ENCODE measurements at places on chromosomes 7 and 10.

DNA sequence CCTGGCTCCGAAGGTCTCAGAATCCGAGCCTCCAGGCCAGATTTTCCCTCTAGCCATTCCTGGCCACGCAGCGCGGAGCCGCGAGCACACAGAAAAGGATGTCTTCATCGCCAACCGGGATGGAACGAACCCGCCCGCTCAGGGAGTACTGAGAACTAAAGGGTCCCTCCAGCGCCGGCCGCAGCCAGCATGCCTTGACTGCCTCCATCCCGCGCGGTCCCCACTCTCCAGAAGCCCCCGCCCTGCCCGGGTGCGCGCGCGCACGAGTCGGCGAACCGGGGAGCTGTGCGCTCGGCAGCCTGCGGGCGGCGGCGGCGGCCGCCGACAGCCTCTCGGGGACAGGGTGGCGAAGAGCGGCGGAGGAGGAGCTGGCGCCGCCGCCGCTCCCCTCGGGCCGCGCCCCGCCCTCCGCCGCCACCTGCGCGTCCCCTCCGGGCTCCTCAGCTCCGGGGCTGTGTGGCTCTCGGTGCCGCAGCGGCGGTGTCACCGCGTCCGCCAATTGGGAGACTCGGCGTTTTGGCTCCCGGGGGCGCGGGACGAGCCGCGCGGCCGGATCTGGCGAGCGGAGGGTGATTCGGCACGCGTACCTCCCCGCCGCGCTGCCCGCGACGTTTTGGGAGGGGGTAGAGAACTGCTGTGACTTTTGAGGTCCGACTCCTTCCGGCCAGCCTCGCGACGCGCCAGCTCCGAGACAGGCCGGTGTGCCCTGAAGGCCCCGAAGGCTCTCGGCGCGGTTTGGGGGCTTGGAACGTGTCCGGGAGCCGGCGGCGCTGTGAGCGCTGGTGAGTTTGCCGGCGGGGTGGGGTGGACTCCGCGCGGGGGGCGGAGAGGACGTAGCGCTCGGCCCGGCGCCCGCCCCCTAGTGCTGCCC is 453 bp upstream of the GALNT17 start:
- DNase-seq: no peak

- DNase-seq: no peak
Measured at GRCh38 chr7:145543242-145543641, 573.4 kb upstream of the CNTNAP2 start.

GRCh38 chr7:42250411-42250810 is 13.4 kb upstream of the GLI3 start:
- DNase-seq: peak; percentile 49

- no peak for DNase-seq
Measured at GRCh38 chr10:33478089-33478674, 143.7 kb upstream of the NRP1 start.

DNA sequence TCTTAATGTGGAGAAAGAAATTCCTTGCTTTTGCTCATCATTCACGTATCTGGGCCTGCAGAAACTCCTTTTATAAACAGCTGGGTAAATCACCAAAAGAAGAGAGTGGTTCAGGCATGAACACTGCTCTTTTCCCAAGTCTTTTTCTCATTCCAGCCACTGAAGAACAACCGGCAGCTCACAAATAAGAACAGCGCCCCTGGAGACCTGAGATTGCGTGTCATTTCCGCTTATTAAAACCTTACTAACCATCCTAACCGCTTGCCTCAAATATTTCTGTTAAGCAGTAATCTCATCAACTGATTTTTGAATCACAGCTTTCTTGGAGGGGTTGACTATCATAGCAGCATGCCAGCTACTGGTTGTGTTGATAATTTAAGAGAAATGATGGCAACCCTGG is 213.0 kb upstream of the PLXNA4 start:
- DNase-seq: no peak

DNA sequence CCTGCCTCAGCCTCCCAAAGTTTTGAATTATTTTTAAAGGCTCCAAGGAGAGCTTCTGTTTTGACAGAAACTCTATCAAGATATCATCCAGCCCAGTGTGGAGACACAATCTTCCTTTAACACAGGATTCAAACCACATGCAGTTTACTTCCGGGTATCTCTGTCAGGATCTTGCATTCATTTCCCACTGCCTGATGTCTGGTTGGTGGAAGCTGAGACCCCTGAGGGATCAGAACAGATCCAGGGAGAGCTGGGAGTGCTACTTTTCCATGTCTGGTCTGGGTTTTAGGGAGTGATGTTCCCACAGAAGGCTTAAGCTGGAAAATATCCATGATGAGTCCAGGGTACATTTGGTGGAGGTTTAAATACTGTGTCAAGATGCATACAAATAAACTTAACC is 16.7 kb downstream of the PTPRE start:
- DNase-seq: no peak

DNA sequence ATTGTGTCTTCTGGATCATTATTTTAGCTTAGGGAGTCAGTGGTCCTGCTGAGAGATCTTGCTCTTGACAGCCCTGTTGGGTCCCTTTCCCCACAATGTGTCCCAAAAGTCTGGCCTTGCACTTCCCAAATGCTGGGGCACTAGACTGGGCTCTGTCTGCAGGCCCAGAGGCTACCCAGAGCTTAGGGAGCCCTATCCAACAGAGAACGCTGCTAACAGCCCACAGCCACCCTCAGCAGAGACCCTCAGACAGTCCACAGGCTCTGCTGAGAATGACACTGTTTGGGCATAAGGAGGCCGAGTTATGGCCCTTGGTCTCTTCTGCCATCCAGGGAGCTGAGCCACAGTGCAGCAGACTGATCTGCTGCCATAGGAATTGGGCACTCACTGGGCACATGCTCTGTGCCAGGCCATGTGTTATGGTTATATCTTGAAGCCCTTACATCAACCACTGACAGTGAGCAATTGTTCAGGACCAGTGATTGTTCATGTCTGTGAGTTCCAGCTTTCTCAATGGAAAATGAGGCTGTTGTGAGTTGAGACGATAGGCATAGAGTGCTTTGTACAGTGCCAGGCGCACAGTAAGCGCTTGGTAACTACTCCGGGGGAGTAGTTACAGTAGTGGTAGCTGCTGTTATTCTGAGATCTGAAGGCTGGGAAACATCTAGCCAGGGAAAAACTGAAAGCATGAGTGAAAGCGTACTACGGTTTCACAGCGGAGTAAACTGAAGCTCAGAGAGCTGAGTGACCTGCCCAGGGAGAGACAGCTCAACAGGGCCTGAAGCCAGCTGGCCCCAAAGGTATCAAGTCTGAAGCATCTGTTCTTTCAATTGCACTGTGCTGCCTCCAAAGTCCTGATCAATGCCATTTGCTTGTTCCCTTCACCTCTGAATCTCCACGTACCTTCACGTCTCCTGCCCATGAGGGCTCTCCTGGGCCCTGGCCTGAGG is 77.6 kb upstream of the PRLHR start:
- DNase-seq: no peak

DNA sequence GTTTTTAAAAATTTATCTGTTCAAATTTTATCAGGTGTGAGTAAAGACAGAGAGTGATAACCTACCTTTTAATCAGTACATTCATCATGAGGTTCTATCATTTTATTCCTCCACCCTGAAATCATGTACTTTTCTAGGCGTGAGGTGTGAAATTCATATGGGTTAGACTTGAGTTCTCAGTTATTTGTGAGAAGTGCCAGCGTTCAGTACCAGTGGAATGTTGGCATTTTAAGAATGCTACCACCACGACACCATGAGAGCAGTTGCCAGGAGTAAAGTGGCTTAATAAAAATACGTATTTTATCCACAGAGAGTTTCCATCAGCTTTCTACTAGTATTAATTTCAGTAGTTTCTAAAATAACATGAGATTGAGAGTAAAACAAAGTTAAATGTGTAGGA is 104.1 kb upstream of the FERD3L start:
- no peak for DNase-seq

GRCh38 chr10:92914478-92915325 is 66.4 kb downstream of the EXOC6 start:
- peak; percentile 39 for DNase-seq

- DNase-seq: peak; percentile 74
Measured at GRCh38 chr7:43294080-43294630, 181.7 kb downstream of the HECW1 start.

GRCh38 chr7:103094102-103094501 is 19.2 kb downstream of the ARMC10 start:
- no peak for DNase-seq

DNA sequence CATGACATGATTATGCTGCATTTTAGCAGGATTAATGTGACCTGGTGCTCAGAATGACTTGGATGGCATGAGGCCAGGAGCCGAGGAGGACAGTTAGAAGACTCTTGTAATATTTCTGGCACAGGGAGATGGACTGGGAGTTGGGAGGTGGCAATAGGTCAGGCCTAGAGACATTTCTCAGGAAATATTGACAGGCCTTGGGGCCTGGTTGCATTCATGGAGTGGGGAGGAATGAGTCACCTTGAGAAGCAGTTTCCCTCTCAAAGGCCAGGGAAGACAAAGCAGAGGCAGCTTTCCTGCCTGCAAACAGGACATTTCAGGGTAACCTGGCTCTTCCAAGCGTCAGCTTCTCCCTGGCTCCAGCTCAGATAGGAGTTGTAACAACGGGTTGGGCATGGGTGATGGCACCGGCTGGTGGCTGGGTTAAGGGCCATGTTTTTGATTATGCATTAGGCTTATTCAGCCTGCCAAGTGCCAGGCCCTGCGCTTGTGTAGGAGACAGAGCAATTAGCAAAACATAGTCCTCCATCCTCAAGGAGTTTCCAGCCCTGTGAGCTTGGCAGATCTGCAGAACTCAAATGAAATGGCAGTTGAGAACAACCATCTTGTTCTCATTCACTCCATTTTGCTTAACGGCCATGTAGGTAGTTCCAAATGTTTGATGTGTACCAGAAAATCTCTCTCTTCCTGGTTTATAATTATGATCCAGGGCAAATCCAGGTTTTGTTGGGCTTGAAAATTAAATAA is 38.2 kb downstream of the HK1 start:
- peak; percentile 80 for DNase-seq

DNA sequence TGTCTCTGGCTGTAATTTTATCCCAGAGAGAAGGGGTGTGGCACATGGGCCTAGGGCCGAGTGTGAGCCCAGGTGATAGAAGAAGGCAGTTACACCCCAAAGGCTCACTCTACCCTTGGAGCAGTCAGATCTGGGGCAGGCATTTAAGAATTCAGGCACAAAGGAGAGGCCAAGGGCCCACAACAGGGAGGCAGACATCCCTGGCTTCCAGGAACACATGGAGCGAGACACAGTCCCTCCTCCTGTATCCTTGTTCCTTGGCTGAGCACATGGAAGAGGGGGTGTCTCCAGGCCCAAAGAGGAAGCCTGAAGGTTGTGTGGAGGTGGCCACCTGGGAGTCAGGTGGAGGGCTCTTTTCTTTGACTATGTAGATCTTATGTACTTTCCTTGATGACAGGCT is 286.2 kb downstream of the RPS24 start:
- no peak for DNase-seq

DNA sequence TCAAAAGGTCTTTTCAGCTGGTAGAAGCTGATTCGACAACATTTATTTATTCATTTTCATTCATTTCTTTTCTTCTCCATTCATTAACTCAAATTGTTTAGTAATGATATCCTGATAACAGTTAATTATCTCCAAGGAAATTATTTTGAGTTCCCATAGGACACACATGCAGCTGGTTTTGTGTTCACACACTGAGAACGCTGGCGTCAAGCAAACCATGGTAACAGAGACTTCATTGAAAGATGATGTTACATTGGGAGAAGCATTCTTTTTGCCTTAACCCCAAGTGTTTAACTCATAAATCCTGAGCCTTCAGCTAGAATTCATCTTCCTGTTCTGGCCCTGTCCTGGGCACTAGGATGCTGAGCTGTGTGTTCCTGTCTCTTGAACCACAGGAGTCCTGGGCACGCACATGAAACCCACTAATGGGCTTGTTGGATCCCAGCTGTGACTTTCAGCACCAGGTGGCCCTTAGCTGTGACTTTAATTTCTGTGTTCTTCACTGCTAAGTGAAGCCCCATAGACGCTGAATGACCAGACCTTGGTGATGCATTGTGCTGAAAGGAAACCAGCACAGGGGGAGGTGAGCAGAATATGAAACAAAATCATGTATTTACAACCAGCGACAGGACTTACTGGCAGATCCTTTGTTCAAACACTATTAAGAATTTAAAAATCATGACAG is 121.5 kb upstream of the PRSS58 start:
- DNase-seq: no peak

DNA sequence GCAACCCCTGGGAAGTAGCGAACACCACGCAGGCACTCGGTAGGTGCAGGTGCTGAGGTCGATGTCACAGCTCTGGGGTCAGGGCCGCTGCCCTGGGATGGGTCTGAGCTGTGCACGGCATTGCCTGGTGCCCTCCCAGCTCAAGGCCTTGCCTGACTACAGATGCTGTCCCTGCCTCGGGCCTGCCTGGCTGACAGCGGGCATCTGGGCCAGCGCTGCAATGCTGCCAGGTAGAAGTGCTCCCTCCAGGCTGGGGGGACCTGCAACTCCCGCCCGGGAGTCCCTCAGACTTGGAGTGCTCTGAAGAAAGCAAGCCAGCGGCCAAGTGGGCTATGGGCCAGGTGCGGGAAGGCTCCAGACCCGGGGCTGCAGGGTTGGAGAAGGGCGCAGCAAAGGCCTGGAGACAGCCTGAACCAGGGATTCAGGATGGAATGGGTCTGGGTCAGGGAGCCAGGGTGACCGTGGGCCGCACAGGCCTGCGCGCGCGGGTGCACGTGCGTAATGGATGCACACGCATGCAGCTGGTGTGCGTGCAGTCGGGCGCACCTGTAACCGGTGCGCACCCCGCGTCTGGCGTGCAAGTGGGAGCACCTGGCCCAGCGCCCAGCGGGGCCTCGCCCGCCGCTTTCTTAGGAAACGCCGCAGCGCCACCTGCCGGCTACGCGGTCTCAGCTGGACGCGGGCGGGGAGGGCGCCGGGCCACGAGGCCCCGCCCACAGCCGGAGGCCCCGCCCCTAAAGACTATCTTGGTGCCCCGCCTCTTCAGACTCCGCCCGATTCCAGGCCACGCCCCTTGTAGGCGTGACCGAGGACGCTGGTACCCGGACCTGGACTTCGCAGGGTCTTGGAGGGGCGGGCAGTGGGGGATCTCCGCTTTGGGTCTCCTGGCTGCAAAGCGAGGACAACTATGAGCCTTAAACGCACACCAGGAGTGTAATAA is 46.7 kb downstream of the MICALL2 start:
- DNase-seq: peak; percentile 67

- no peak for DNase-seq
Measured at GRCh38 chr10:110363572-110364411, 59.1 kb upstream of the SMNDC1 start.

DNA sequence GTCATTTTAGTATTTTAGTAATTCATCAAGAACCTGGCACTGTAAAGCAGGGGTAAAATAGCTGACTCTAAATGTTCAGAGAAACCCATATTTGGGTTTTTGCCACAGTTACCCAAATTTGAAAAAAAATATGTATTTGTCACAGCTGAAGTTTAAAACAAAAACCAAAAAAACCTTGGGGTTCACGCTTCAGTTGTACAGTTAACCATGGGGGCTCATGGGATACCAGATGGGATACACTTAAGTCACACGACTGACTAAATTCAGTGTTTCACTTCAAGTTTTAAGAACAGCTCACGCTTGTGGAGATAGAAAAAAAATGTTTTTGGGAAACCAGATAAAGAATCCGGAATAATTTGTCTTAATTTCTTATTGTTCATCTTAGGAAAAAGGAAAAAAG is 2.1 kb downstream of the ARL3 start:
- DNase-seq: no peak

GRCh38 chr7:99614495-99614894 is 2.3 kb upstream of the ZSCAN25 start:
- DNase-seq: no peak
